ENCODE measurements at places on chromosomes 4 and X.

- peak; percentile 96 for DNase-seq
These were observed 222.4 kb downstream of the CRLF2 start for GRCh38 chrX:989959-990510.

DNA sequence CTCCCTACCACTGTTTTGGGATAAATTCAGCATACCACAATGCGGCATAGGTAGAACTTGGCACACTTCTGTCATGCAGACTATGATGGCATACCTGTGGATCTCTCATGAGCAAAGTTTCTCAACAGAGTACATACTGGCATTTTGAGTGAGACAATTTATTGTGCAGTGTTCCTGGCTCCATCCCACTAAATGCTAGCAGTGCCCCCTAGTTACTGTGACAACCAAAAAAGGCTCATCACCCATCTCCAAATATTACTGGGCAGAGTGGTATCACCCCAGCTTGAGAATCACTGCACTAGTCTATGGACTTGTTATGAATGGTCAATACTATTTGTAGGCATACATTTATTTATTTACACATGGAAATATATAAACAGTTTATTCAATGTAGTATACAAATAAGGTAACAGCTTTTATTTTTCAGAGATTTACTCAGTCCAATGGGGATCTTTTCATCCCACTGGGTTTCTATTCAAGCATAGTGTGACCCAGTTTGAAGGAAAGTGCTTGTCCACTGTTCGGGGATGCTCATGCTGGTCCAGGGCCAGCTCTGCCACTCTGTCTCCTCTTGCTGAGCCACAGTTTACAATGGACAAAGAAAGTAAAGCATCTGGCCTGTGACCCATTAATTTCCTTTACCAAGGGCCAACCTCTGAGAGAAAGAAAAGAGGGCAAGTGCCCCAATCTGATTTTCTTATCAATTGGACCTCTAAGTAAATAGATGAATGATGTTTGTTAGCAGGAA is 81.0 kb upstream of the IL2 start:
- no peak for DNase-seq

DNA sequence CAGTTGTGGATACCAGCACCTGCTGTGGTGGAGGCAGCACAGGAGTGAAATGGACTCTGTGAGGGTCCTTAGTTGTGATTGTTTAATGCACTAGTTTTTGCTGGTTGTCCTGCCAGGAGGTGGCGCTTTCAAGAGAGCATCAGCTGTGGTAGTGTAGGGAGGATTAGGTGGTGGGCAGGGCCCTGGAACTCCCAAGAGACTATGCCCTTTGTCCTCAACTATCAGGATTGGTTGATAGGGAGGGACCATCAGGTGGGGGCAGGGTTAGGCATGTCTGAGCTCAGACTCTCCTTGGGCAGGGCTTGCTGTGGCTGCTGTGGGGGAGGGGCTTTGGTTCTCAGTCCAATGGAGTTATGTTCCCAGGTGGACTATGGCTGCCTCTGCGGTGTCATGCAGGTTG is 121.9 kb downstream of the RRAGB start:
- no peak for DNase-seq

GRCh38 chrX:9576059-9576458 is 111.2 kb downstream of the TBL1X start:
- DNase-seq: no peak

DNA sequence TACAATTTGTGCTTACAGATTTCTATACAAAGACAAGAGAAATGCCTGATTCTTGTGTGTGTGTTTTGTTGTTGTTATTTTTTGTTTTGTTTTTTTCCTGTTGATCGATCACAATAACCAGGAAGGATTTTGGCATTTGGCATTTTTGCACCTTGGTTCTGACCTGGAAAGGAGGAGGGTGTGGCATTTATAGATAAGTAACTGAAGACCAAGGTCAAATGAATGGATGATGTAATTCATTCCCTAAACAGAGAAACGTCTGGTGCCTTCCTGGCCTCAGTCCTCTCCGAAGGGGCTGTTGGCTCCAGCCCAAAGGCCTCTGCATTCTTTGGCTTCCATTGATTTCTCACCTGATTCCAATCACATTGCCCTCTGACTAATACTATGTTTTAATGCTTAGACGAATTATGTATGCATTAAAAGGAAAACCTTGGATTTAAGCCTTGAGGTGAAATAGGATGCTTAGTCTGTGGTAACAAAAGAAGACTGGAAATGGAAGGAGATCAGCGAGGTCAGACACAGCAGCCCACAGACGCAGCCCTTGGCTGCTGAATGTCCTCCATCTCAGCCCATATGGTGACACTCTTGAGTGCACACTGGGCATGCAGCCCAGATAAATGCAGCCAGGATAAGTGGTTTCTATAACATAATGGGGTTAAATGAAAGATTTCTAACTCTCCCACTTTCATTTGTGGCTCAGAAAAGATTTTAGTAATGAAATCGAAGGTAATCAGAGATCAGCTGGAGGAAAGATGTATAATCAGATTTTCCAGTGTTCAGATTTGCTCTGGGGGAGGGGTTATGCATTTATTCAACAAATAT is 60.5 kb upstream of the TRIM2 start:
- peak; percentile 88 for DNase-seq

DNA sequence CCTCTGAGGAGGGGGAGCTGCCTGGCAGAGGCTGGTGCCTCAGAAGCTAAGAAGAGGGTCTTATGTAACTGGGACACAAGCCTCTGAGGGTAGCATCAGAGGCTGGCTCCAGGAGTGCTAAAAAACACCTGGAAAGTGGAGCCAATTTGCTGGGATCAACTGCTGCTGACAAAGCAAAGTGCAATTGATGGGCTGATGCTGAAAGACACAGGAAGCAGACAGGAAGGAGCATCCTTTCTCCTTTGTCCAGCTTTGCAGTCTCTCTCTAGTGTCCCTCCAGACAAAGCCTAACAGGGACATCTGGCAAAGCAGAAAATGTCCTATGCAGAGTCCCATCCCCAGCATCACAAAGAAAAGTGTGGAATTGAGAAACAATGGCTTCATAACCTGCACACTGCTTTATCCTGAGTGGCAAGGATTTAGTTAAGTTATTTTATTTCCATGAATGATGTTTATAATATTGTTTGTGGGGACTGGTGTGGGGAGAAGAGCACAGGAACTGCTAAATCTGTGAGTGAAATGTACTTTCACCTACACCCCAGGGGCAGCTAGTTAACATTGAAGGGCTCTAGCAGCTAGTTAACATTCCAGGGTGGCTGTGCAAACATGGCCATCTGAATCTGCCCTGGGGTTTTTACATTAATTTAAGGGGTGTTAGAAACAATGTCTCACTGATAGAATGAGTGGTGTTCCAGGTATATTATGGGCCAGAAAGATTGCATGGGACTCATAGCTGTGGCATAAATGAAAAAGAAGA is 25.6 kb upstream of the MBTPS2 start:
- DNase-seq: no peak

- DNase-seq: no peak
These were observed 56.3 kb downstream of the SHROOM2 start for GRCh38 chrX:9842541-9842940.

- DNase-seq: peak; percentile 42
These were observed at the start of gene NDST4 for GRCh38 chr4:115113506-115114106. Gene NDST4, minus strand, starts transcription at chr4:115113620. Its CDS starts 36,584 bp downstream, at chr4:115077036.

- DNase-seq: no peak
These were observed 395.7 kb downstream of the DTHD1 start for GRCh38 chr4:36677112-36677511.

GRCh38 chrX:130974323-130974722 is 71.3 kb upstream of the ENOX2 start:
- DNase-seq: no peak

- no peak for DNase-seq
These were observed at the start of gene TEX13C for GRCh38 chrX:125319646-125320521. Gene TEX13C, plus strand, starts transcription at chrX:125319871. Its CDS starts 249 bp downstream, at chrX:125320120.

DNA sequence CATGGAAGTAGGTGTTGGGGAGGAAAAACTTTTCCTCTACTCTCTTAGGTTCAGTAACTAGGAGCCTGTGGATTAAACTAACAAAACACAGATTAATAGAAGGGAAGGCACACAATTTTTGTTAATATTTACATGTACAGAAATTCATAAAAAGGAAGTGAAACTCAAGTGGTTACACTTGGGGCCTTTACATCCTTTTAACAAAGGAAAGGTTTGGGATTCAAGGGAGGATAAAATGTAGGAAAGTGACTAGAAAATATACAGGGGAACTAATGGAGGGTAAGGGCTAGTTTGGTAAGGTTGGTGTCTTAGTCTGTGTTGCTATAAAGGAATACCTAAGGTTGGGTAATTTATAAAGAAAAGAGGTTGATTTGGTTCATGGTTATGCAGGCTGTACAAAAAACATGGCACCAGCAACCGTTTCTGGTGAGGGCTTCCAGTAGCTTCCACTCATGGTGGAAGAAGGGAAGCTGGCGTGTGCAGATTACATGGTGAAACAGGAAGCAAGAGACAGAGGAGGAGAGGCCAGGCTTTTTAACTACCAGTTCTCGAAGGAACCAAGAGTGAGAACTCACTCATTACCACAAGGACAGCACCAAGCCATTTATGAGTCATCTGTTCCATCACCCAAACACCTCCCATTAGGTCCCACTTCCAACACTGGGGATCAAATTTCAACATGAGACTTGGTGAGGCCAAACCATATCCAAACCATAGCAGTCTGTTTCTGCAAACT is 124.4 kb downstream of the CHRDL1 start:
- DNase-seq: no peak

DNA sequence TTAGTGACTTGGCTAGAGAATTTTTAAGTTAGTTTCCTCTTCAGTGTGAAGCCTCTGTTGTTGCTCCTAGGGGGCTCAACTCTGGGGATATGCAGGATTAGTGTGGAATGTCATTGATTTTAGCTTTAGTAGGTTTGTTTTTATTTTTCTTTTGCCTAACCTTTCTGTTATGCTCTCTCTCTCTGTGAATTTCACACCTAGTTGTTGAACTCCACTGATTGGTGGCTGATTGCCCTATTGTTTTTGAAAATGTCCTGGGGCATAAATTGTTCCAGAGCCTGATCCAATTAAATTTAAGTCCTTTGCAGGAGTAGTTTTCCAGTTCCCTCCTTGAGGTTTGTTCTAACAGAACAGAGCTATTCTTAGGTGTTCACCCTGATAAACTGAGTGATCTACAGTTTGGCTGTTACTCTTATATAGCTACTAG is 393.3 kb upstream of the CTSO start:
- DNase-seq: no peak

DNA sequence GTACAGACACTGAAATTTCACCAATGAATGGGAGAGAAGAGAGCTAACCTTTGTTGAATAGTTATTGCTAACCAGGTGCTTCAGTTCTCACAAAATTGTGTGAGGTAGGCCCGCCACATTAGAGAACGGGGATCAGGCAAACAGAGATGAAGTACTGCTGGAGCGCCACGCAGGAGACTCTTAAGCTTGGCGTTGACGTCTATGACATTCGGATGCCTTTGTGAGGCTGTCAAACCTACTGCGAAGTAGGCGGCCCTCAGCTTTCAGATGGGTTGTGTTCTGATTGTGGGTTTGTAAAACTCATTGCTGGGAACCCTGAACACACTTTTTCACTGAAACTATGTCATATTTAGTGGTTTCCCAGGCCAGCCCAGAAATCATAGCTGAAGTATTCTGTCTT is 173.6 kb downstream of the CBR4 start:
- no peak for DNase-seq

- no peak for DNase-seq
These were observed 27.5 kb downstream of the SETD7 start for GRCh38 chr4:139528377-139529005.

DNA sequence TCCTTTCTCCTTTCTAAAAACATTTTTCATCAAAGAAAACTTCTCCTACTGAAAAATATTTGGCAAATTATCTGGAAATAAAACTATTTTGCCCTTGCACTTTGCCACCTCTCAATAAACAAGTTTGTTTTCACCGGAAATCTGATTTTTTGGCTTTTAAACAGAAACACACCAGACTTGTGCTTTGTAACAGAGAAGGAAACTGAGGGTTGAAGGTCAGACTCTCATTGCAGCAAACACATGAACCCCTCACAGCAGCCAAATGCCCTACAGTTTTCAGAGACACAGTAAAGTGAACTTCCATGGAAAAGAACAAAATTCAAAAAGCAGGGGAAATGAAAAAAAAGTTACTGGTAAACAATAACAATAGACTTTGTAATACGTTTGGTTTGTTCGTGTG is 95.6 kb upstream of the WDR17 start:
- DNase-seq: no peak

GRCh38 chrX:64205441-64205734 is at the start of gene AMER1:
Gene AMER1, minus strand, starts transcription at chrX:64205708. Its CDS starts 12,422 bp downstream, at chrX:64193286.
- peak; percentile 65 for DNase-seq

DNA sequence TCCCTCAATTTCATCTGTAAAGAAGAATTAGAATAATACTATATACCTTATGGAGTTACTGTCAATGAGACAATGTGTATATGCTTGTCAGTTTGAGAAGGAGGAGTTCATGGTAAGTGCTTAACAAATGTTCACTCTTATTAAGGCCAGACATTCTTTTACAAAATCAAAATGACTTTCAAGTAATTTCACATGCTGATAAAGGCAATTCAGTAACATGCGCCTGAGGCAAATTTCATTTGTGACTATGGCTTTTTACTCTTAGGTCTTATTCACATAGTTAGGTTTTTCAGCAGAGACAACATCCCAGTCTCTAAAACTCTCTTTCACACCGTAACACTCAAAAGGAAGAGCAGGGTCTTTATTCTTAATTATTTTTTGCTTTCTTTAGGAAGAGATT is 174.4 kb downstream of the CAMK2D start:
- no peak for DNase-seq

- no peak for DNase-seq
These were observed 6.8 kb upstream of the SHOX start for GRCh38 chrX:623599-624315.

- no peak for DNase-seq
These were observed 14.5 kb downstream of the LONRF3 start for GRCh38 chrX:118988911-118989310.

GRCh38 chr4:181278941-181279340 is 964.3 kb upstream of the TENM3 start:
- DNase-seq: no peak

- no peak for DNase-seq
These were observed 13.7 kb downstream of the TEC start for GRCh38 chr4:48255959-48256342.

GRCh38 chrX:153638436-153639176 is 8.4 kb upstream of the DUSP9 start:
- no peak for DNase-seq

- DNase-seq: no peak
These were observed 14.1 kb downstream of the INPP4B start for GRCh38 chr4:142832022-142832421.

GRCh38 chr4:1910643-1911042 is 39.5 kb downstream of the NSD2 start:
- no peak for DNase-seq

- no peak for DNase-seq
These were observed 4.0 kb downstream of the PCYT1B start for GRCh38 chrX:24643116-24643515.

DNA sequence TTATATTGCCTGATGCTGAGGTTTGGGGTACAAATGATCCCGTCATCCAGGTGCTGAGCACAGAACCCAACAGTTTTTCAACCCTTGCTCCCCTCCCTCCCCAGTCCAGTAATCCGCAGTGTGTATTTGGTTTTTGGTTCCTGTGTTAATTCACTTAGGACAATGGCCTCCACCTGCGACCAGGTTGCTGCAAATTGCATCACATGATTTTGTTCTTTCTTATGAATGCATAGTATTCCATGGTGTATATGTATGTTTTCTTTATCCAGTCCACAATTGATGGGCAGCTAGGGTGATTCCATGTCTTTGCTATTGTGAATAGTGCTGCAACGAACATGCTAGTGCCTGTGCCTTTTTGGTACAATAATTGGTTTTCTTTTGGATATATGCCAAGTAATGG is 25.4 kb downstream of the GABRQ start:
- DNase-seq: no peak
